ENCODE measurements at places on chromosomes 11 and 22.

DNA sequence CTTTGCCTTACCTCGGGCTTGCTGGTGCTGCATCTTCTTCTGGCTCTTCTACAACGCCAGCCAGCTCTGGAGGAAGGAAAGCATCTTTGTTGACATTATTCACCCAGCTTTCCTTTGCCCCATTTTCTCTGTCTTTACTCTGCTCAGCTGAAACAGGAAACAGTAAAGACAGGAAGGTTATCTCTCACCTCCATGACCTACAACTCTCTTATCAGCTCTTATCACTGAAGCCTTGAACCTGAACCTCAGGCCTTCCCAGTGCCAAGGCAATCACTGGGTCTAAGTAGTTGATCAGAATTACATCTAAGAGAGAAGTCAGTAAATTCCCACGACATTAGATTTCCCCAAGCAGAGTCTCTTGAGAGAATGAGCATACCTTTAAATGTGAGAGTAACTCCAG is 59.6 kb upstream of the CCDC89 start:
- no peak for DNase-seq

DNA sequence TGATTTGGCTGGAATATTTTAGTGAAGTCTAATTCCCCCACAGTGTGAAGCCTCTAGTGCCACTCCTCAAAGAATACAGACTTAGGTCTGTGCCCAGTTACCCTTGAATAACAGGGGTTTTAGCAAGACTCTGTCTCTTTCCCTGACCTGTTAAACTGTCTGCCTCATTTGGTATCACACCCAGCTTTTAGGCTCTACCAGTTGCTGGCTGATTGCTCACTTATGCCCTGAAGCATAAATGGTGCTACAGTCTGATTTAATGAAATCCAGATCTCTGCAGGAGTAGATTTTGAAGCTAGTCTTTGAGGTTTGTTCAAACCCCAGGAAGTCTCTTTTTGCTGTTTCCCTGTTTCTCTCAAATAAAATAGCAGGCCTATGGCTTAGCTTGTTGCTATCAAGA is 45.2 kb upstream of the LIPT2 start:
- DNase-seq = no peak

DNA sequence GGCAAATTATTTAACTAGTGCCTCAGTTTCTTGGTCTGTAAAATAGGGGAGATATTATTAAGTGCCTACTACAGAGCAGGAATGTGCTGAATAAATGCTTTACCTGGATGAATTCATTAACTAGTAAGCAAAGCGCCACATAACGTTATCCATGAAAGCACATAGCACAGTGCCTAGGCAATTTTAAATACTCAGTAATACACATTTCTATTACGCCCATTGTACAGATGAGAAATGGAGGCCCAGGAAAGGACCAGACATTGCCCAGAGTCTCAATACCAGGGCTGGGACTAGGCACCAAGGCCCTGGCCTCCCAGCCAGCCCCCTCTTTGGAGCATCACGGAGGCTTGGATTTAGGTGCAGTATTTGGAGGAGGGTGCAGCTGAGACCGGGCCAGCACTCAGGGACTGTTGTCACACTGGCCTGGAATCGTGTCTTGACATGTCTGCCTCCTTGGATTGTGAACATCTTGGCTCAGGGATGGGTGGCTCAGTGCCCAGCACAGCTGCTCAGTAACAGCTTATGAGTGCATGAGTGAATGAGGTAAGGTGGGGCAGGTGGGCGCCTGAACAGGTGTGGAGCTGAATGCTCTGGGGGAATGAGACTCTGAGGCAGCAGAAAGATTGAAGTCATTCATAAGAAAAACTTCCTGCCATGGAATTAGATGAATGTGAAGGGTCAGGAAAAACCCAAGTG is 42.1 kb upstream of the TPBGL start:
- no peak for DNase-seq

DNA sequence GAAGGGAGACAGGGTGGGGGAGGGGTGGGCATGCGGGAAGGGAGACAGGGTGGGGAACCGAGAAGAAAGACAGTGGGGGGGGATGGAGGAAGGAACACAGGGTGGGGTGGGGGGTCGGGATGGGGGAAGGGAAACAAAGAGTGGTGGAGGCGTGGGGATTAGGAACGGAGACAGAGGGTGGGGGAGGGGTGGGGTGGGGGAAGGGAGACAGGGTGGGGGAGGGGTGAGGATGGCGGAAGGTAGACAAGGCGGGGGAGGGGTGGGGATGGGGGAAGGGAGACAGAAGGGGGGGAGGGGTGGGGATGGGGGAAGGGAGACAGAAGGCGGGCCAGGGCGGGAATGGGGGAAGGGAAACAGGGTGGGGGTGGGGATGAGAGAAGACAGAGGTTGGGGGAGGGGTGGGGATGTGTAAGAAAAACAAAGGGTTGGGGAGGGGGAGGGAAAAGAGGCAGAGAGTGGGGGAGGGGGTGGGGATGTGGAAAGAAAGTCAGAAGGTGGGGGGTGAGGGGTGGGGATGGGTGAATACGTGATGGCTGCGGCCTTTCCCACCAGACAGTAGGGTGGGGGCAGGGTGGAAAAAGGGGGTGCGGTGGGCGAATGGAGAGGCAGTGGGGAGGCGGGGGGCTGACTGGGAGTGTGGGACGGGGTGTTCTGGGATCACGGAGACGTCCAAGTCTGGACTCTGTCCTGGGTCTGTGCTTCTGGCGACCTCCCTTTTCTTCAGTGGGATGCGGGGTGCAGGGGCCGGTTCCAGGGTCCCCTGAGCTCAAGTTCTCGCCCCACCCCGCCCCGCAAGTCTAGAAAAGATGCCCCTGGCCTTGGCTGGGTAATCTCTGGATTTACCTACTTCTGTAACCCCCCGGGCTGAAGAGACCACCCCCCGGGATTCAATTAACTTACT is 744 bp downstream of the PRAME start:
- DNase-seq = no peak

- DNase-seq = no peak
These were observed 2.2 kb downstream of the B3GNT6 start for GRCh38 chr11:77036398-77036797.

DNA sequence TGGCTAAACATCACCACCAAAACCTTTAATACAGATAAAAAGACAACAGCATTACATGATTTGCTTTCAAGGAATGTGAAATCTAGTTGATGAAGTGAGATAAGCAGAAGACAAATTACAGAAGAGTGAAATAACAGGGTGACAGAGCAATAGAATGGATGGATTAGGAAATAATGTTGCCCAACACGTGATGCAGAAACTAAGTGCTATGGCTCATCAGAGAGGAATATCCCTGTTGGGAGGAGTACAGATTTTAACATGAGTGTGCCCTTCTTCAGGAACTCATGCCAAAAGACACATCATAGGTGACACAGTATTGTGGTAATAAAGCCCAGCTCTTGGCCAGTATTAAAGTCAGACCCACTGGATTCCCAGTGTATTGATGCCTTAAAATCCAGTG is 176.6 kb upstream of the RAG2 start:
- no peak for DNase-seq

- no peak for DNase-seq
These were observed 9.9 kb downstream of the TTLL8 start for GRCh38 chr22:50048061-50048765.

- DNase-seq = no peak
These were observed 196.2 kb downstream of the TBC1D22A start for GRCh38 chr22:46958658-46959057.

Measured in kidney capillary endothelial cell (primary cell).